Stimulated activated CD8-positive, alpha-beta memory T cell treated with anti-CD3 and anti-CD28 coated beads, Interleukin-7, amount 100 ng/mL, for 1 hour (primary cell): ENCODE measurements at places on chromosomes 16 and 17.

- no peak for DNase-seq
Measured at GRCh38 chr17:66805567-66805966, 29.4 kb upstream of the CACNG5 start.

GRCh38 chr17:35695613-35696012 is 35.8 kb upstream of the RASL10B start:
- no peak for DNase-seq

DNA sequence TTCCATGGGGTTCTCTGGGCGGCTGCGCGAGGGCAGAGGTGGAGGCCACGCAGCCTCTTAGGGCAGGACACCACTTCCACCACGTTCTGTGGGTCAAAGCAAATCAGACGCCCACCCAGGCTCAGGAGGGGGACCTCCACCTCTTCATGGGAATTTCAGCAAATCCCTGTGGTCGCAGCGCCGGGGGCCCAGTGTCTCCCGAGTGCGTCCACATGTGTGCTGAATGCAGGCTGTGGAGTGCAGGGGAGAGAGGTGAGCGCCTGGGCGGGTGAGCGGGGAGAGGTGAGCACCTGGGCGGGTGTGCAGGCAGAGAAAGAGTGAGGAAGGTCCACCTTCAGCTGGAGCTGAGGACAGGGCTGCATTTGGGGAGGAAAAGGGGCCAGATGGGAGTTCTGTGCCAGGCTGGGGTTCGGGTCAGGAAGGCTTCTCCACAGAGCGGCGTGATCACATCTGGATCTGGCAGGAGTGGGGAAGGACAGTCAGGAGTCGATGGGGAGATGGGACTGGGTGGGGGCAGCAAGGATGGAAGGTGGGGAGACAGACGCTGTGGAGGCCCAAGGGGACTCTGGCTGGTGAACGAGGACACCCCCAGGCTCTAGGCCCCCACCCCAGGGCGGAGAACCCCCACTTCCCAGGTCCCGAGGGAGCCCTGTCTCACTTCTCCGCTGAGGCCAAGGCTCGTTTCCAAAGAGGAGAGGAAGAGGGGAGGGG is 36.8 kb upstream of the CBFA2T3 start:
- DNase-seq, result no peak

DNA sequence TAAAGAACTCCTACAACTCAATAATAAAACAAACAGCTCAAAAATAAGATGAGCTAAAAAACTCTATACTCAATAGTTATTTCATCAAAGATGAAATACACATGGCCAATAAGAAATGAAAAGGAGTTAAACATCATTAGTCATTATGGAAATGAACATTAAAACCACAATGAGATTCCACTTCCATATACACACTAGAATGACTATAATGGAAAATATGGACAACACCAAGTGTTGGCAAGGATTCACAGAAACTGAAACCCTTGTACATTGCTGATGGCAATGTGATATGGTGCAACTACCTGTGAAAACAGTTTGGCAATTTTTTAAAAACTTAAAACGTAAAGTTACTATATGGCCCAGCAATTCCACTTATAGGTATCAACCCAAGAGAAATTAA is 91.4 kb downstream of the GRIN2A start:
- no peak for DNase-seq

- DNase-seq, result peak; percentile 60
Measured at GRCh38 chr17:78748730-78749317, 33.2 kb downstream of the CYTH1 start.

DNA sequence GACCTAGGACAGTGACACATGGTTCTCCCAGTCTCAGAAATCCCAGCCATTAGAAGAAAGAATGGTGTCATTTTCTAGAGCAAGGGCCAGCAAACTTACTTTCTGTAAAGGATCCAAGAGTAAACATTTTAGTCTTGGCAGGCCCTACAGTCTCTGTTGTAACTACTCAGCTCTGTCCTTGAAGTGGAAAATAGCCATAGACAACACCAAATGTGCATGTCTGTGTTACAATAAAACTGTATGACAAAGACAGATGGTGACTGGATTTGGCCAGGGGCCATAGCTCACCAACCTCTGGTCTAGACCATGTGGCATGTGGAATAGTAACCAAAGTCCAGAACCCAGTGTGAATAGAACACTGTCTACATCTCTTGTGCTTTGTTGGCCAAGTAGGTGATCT is 286.5 kb downstream of the HS3ST4 start:
- no peak for DNase-seq

GRCh38 chr17:17924857-17925250 is 47.3 kb downstream of the TOM1L2 start:
- no peak for DNase-seq

DNA sequence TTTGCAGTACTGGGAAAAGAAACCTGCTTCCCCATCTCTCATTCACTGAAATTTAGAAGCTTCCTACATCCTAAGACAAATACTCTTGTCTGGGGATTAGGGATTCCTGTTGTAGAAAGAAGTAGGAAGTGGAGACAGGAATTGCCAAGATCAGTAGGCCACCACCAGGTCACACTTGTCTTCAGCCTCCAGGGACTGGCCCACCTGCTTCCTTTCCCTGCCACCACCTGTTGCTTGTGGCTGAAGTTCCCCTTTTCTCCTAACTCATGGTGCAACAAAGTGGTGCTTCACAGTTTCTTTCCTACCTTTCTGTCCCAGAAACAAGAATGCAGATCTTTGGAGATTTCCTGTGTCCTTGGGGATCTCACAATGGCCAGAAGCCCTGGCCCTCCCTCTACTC is 82.4 kb downstream of the WNT3 start:
- no peak for DNase-seq

DNA sequence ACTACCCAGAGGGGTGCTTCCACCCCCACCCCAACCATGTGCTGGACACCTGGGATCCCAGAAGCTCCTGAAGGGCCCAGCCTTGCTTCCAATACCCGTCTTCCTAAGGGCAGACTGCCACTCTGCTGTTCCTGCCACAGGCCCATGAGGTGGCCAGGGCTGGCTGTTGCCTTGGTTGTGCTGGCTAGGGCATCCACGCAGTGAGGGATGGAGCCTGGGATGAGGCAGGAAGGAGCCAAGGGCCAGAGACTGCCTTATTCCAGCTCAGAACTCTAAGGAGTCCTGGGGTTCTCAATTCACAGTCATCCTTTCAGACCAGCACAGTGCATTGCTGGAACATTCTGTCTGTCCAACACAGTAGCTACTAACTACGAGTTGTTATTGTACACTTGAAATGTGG is 37.8 kb downstream of the BCO1 start:
- DNase-seq, result no peak

GRCh38 chr16:54986409-54986808 is 55.7 kb downstream of the IRX5 start:
- no peak for DNase-seq

- no peak for DNase-seq
Measured at GRCh38 chr16:31754998-31755615, 118.5 kb upstream of the ZNF267 start.

DNA sequence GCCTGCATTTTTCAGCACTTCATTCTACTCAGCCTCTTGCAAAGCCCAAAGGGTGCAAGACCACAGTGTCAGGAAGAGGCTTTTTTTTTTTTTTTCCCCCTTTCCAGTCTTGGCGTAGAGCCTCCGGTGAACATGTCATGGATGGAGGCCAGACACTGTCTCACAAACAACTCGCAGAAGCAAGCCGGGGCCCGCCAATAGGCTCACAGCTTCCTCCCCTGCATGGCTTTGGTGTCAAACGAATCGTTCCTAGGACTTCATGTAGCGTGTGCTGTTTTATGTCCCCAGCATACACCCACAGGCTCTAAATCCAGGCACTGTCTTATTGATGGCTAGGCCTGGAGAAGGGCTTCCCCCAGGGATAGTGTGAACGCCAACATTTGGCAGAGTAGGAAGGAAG is 457.7 kb upstream of the MAF start:
- no peak for DNase-seq

DNA sequence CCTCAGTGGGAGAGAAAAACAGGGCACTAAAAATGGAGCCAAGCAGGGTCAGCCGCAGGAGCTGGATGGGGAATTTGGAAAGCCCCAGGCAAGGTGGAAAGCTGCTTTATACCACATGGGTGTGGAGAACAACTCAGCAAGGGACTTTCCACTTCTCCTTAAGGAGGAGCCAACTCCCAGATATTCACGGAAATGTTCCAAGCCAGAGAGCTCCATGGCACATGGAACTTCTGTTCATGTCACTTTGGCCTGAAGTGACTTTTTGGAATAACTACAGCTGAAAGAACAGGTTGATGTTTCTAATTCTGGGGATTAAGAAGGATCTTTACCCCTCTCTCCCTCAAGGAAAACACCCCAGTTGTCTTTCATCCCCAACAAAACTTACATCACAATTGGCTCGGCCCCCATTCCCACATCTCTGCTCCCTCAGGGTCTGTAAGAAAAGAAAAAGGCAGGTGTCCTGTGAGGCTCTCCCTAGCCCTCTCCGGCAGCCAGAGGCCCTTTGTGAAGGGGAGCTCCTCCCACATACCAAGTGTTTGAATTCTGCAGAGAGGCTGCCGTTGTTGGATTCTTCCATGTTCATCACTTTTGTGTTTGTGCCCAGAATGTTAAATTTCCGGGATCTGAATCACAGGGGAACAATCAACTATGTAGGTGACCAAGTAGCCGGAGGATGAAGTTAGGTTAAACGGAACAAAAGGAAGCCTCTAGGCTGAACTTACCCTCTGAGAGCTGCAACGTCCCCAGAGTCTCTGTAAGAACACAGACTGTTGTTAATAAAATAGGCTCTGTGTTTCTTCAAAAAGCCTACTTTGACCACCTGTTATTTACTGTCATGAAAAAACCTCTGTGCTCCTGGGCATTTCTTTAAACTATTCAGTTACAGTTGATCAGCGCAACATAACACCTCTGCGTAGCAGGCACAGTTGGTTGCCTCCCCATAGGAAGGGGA is 41.0 kb downstream of the STAT5A start:
- DNase-seq, result no peak

- no peak for DNase-seq
Measured at GRCh38 chr17:30796016-30796415, 28.5 kb downstream of the CRLF3 start.

- no peak for DNase-seq
Measured at GRCh38 chr16:73434621-73435020, 386.7 kb upstream of the ZFHX3 start.

DNA sequence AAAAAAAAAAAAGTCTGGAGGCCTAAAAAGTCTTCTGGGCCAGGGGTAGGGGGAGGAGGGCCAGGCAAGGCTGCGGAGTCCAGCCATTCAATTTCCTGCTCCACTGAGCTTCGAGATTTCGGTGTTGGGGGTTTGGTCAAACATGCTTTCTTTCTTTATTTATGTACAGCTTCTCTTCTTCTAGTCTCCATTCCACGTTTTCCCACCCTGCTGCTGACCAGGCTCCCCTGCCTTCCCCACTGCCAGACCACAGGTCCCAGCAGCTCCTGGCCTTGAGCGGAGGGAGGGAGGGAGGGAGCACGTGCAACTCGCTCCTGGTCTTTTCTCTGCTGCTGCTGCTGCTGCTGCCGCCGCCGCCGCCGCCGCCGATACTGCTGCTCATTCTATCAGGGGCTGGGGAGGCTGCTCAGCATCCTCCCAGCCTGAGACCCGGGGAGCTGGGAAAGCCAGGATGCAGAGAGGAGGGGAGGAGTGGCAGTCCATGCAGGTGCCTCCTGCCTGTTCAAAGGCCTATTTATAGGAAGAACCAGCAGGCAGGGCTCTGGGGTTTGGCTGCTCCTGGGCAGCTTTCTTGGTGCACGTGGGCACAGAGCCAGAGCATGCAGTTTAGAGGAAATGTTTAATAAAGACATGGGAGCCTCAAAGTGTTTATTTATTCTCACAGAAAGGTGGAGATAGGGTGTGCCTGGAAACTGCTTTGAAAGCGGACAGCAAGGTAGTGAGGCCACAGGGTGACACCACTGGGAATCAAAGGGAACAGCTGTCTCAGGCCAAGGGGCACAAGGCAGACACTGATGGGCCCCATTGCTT is 23.4 kb upstream of the ZFHX3 start:
- no peak for DNase-seq

DNA sequence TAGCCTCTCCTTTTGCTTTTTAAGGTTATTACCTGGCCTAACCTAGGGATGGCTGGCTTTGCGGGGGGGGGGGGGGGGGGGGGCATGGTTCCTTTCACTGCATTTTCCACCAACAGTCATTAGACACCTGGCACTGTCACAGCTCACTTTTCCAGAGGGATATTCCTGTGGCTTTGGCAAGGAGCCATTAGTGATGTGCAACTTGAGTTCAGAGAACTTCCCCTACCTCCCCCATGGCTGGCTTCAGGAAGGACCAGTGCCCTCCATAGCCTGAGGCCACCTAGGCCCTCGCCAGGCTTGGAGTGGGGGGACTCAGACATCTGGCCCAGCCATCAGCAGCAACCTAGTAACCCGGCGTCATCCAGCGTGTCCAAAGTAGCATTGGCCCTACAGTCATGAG is 234.6 kb downstream of the CPPED1 start:
- DNase-seq, result no peak

GRCh38 chr16:795580-796229 is 4.8 kb downstream of the GNG13 start:
- no peak for DNase-seq

DNA sequence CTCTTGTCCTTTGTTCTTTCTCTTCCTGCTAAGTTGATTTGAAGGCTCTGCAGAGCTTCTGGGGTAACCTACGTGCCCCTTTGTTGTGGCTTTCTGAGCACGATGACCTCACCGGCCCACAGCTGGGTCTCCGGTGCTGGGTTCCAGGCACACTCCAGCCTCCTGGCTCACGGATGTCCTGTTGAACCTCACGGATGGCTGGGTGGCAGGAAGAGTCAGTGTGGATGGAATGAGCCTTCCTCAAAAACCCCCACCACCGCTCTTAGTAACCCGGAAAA is 116.0 kb downstream of the SOCS1 start:
- DNase-seq, result no peak

DNA sequence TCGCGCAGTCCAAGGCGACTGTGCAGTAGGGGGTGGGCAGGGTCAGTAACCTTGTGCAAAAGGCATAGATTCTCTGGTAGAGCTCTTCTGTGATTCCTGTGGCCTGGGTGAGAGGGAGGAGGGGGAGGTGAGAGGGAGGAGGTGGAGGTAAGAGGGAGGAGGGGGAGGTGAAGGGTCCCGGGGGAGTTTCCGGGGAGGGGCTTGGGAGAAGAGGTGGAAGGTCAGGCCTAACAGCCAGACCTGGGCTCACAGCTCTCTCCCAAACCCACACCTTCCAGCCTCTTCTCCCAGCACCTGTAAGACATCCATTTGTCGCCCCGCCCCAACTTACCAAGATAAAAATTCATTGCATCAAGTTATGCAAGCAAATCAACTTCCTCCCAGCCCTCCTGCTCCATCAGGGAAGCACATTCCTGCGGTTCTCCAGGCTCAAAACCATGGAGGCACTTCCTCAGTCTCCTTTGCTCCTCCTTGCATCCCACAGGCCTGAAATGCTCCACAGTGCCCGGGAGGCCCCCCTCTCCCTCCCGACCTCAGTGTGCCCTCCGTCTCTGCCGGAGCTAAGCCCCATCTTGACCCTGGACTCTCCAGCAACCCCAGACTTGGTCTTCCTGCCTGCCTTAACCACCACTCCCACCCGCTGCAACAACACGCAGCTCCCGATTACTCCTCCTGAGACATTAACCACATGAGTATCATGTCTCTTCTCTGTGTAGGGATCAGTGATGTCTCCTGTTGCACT is 30.5 kb downstream of the PIK3R6 start:
- DNase-seq, result no peak

- no peak for DNase-seq
Measured at GRCh38 chr16:56268799-56269198, 77.5 kb downstream of the GNAO1 start.
